ENCODE measurements at places on chromosomes 16 and 17. TPM values are rescaled to one million over a fixed set of nuclear protein-coding genes. Genes with fewer than 3 reads are reported as not detected.

DNA sequence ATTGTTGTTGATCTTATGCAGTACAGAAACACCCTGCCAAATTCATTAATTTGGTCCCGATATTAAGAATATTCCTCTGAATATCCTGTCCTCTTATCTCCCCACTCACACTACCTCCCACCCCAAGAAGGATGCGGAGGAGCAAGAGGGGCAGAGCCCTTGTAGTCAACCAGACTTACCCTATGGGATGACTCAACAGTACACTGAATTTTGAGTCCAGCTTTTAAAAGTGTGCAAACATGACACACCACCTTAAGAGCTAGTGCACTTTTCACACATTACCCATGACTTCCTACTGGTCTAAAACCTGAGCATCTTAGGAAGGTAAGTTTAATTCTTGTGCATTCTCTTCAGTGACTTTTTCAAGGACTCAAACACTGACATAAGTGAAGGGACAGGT is 9.5 kb downstream of the USP22 start:
- no peak for DNase-seq

- peak; percentile 33 for DNase-seq
Observed at GRCh38 chr16:61792194-61792909, 243.9 kb downstream of the CDH8 start.

Gene SLC12A3
- total RNA-seq = not detected

DNA sequence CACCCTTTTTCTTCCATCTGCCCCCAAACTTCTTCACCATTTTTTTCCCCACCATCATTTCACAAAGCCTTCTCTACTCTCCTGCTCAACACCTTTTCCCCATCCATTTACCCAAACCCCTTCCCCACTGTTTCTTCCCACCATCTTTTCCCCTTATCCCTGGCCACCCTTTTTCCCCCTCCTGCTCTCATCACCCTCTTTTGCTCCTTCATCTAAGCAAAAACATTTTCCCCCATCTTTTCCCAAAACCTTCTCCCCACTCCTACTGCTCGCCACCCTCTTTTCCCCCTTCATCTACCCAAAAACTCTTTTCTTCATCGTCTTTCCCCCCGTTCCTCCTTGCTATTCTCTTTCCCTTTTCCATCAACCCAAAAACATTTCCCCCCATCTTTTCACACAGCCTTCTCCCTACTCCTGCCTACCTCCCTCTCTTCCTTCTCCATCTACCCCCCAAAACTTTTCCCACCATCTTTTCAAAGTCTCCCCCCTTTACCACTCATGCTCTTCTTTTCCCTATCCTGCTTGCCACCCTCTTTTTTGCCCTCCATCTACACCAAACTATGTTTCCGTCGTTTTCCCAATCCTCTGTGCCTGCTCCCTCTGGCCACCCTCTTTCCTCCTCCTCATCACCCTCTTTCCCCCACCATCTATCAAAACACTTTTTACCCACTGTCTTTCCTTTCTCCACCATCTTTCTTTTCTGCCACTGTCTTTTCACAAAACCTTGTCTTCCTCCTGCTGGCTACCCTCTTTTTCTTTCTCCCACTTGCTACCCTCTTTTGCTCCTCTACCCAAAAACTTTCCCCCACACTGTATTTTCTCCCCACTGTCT is 205.8 kb upstream of the WSB1 start:
- no peak for DNase-seq

GRCh38 chr17:58325976-58326468 is 2.6 kb downstream of the TSPOAP1 start:
- no peak for DNase-seq

Data from MCF 10A (cell line).